ENCODE measurements at places on chromosomes 5 and 9.

DNA sequence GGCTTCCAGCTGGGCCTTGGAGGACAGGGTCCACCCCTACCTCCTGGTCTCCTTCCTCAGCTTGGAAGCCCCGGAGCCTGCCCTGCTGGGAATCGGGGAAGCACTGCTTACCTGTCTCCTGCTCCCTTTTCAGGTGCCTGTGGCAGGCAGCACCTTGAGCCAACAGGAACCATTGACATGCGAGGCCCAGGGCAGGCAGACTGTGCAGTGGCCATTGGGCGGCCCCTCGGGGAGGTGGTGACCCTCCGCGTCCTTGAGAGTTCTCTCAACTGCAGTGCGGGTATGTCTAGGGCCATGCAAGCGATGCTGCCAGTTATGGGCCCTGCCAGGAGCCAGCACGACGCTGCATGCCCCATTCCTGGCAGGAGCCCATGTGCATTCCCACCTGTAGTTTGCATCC is 3.8 kb upstream of the CACFD1 start:
- no peak for DNase-seq

GRCh38 chr5:15799014-15799413 is 299.0 kb downstream of the FBXL7 start:
- DNase-seq, result no peak

- DNase-seq, result no peak
Observed at GRCh38 chr9:116574027-116574679, 113.0 kb upstream of the TRIM32 start.

GRCh38 chr9:126417043-126417442 is 90.4 kb downstream of the MVB12B start:
- no peak for DNase-seq

DNA sequence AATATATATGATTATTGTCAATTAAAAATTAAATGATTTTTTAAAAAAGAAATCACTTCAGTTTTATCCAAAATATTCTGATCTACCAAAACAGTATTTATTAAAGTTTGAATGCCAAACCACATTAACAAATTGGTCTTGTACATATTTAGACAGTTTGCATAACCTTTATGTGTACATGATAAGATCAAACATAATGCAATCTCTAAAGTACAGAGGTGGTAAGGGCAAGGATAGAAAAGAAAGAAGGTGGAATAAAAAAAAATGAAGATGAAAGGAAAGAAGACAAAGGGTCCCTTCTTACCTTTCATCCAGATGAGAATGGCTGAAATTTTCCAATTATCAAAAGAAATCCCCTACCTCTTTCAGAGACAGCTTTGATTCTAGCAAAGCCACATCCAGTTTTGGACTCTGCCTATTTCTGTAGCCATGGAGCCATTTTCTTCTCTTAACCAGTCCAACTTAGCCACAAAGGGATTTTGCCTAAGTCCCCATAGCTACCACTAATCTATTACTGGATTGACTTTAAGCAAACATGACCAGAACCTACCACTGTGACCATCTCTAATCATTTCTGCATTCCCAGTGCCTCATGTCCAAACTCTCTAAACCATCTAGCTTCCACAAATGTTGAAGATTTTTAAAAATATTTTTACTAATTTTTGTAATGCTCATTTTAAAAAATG is 133.3 kb upstream of the TRPM3 start:
- no peak for DNase-seq

- DNase-seq, result no peak
Observed at GRCh38 chr9:27514551-27514950, 9.5 kb upstream of the IFNK start.

- no peak for DNase-seq
Observed at GRCh38 chr5:117218789-117219188, 644.2 kb upstream of the SEMA6A start.

DNA sequence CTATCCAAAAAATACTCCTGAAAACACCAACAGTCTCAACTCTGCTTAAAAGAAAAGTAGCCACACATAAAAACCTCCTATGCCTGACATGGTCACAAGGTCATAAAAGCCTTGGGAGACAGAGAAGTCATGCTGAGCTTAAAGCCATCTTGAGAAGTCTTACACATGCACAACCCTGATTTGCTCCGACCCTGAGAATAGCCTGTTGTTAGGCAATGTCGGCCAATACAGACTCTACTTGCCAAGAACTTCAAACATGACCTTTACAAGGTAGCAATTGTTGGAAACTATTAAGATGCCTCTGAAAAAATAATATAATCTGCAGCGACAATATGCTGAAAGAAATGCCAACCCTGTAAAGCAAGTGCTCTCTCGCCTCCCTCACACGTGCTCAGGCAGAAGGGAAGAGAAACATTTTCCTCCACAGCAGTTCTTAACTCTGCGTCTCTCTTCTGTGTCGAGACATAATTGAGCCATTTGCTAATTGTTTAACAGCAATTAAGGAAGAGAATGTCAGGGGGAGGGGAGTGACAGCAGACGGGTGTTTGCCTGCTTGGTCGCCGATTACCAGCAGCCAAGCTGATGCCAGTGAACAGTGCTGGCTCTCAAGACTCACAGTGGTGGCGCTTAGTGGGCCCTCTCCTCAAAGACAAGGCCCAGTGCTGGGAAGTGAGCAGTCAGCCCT is 393.6 kb downstream of the SPOCK1 start:
- DNase-seq, result no peak

GRCh38 chr9:126169736-126170135 is 156.9 kb upstream of the MVB12B start:
- DNase-seq, result no peak

DNA sequence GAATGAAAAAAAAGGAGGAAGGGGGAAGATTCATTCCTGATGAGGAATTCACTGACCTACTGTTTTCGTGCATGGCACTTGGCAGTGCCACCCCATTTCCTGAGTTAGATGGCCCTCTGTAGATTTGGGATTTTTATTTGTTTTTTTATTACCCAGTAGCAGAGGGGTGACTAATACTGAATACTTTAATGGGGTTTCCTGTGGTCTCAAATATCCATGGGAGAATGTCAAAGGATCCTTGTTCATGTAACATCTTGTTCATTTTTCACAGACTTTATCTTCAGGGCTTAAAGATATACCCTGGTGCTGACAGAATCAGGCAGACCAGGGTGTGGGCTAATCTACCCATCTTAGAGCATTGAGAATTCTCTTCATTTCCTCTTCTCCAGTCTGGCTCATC is 93.0 kb downstream of the MAMDC2 start:
- DNase-seq, result peak; percentile 39

- DNase-seq, result no peak
Observed at GRCh38 chr5:98258939-98259338, 514.5 kb upstream of the RGMB start.

DNA sequence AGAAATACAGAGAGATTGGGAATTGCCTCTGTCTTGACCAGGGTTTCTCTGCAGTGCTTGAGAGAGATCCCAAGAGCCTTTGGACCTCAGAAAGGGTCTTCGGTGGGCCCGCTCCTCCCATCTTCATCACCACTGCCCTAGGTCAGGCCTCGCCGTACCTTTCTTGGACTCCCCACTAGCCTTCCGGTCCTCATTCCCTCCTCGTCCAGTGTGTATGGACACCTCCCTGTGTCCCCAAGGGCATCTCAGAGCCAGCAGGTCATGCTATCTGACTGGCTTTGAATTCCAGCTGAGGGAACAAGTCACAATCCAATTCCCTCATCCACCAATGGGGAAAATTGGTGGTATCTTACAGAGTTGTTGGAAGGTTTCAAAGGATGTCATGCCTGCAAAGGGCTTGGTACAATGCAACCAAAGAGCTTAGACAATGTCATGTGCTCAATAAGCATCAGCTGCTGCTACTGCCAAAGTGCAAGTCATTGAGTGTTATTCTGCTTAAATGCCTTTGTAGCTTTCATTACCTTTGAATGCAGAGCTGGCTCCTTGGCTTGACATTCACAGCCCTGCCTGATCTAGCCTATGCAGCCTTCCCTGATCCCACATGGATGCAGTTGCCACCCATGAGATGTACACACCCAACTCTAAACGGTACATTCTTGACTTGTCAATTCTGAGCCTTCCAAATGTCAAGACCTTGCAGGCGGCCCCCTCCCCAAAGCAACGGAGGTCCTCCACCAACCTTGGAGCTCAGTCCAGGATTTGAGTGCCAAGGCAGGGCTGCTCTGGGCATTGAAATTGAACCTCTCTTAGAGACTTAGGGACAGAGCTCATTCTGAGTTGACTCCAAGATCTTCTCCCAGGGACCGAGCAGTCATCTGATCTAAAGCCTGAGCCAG is 58.0 kb downstream of the HRH2 start:
- no peak for DNase-seq

Measured in HFF-Myc (cell line).